Pulmonary artery endothelial cell (primary cell): ENCODE measurements at places on chromosomes 4 and X. TPM values are rescaled to one million over a fixed set of nuclear protein-coding genes. Genes with fewer than 3 reads are reported as not detected.

Gene UCHL1
- 252 and 407 TPM in 2 replicates for total RNA-seq

Gene GUCY1B1
- total RNA-seq: 0.20 TPM in 1 of 2 replicates, not detected in the other

- no peak for DNase-seq
These were observed 218.5 kb downstream of the PRR32 start for GRCh38 chrX:127038065-127038464.

DNA sequence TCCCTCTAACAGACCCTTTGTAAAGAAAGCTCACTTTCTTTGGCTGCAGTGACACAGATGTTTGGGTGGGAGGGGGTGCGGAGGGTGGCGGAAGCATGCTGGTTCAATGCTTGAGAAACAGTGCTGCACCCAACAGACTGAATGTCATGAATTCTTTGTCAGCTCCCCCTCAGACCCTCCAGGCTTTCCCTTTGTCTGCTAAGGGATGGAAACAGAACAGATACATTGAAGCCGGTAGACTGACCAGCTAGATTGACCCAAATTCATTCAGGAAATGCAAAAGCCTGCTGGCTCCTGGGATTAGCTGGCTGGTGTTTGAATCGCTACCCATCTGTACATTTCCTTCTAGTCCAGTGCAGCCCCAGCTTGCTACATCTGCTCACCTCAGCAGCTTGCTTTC, 90.8 kb upstream of the PAK3 start:
- no peak for DNase-seq
